ENCODE measurements at places on chromosomes 1 and 21.

DNA sequence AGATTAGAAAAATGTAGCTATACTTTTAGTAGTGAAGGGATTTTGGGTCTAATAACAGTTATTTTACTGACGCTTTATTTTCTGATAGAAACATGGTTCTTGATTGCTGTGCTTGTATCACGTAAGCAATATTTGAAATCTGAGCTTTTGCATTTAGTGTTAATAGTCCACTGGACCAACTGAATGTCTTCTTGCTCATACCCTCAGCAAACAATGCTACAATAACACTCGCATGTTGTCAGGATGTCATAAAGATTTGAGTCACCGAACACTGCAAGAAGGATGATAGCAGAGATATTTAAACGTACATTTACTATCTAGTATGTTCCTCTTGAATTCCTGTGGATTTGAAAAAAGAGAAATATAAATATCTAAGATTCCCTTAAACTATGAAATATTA, 7.5 kb downstream of the DYRK1A start:
- DNase-seq: no peak

DNA sequence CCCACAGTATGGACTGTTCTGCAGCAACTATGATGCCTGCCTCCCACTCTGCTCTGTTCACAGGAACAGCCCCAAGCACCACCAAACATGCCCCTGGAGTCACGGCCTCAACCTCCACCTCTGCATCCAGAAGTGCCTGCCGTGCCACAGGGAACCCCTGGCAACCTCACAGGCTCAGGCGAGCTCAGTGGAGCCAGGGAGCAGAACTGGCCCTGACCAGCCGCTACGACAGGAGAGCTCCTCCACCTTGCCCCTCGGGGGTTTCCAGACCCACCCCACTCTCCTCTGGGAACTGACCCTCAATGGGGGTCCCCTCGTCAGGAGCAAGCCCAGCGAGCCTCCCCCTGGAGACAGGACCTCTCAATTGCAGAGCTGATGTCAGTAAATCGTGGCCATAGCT, 13.0 kb downstream of the MRAP start:
- DNase-seq: no peak

DNA sequence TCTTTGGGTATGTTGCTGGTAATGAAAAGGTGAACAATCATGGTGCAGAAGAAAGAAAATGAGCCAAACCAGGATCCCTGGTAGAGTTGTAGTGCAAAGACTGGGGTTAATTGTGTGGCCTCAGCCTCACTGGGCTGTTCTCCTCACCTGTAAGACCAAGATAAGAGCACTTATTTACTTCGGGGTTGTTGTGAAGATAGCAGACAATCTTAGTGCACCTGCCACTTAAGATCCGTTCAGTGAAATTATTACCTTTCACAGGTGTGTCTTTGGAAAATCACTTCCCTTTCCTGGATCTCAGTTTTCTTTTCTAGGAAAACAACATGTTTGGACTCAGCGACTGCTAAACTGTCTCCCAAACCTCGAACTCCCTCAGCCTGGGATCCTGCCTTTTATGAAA, 1.3 kb upstream of the FGGY start:
- no peak for DNase-seq

DNA sequence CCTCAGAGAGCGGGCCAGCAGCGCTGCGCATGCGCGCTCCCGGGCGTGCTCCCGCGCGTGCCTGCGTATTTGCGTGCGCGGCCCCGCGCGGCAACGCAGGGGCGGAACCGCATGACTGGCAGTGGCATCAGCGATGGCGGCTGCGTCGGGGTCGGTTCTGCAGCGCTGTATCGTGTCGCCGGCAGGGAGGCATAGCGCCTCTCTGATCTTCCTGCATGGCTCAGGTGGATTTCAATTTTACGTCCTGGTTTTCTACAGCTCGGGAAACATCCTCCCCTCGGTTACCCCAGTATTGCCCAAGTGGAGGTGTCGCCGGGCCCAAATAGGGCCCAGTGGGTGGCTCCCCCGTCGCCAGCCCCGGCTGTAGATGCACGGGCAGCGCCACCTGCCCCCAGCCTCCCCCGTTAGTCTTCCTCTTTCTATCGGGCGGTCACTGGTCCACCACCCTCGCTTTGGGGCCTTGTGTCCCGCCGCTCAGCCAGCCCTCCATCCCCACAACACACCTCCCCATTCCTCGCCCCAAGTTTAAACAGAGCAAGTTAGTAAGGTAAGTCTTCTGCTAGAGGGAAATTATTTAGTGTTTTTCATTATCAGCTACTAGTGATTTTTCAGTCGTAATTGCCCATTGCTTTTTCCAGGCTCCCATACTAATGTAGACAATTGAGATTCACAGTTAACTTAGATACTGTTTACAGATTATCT, at the start of gene LYPLAL1:
Gene LYPLAL1, plus strand, starts transcription at position 121 of the 702 bp plus-strand sequence. Its CDS starts 13 bp downstream, at position 134.
- peak; percentile 82 for DNase-seq

- DNase-seq: no peak
Observed at GRCh38 chr21:42219606-42220137, 732 bp downstream of the ABCG1 start.

GRCh38 chr1:100627054-100627716, 89.2 kb downstream of the GPR88 start:
- DNase-seq: no peak

DNA sequence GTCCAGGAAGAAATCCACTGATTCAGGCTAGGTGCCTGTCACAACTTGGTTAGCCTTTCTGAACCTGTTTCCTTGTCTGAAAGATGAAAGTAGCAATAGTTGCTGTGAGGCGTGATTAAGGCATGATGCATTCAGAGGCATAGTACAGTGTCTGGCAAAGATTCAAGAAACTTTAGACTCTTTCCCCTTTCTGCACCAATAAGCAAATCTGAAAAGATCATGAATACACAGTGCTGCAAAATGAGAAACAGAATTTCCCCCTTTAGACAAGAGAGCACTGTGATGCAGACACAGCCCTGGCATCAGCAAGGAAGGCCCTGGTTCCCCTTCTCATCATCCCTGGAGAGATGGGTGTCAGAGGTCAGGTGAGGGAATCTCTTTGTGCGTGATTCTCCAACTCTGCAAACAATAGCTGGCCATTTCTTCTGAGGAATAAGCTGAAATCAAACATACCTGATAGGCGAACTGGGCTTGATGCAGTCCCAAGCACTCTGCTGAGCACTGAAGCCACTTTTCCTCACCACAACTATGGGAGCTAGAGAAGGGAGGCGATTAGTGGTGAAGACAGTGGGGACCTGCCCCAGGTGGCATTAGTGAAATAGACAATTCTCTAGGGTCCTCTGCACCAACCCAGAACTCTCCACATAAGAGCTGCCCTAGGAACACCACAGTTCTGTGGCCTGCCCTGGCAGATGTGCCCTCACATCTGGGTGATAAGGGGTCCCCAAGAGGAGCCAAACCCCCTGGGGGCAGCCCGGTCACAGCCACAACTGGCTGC, 41.7 kb downstream of the ITPKB start:
- DNase-seq: no peak

DNA sequence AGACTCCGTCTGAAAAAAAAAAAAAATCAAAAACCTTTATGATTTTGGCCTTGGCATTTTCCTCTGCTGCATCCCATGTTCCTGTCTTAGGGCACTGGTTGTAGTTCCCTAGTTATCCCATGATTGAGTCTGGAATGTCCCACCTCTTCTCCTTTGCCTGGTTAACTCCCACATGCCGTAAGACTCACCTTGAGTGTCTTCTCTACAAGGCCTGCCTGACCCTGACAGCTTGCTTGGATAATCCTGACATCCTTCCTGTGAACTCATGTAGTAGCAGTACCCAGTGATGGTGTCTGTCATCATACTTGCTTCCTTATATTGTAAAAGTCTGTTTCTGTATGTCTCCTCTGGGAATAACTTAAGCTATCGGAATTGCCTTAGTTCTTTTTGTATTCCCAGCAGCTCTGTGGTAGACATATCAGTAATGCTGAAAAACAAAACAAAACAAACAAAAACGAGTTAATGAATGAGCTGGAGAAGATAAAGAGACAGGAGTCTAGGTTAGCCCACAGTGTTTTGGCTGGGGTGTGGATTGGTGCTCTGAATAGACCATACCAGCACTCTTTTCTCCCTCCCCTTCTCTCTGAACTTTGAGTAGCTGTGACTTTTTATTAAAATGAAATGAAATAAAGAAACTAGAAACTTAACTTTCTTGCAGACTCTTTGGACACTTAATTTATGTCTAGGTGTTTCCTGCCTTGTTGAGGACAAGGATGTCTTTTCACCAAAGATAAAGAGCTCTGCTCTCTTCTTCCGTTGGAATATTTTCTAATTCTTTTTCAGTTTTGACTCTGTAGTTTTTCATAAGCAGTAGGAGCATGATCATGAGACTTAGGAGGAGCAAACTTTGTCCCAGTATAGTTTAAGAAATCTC, 15.1 kb downstream of the NEK7 start:
- no peak for DNase-seq

DNA sequence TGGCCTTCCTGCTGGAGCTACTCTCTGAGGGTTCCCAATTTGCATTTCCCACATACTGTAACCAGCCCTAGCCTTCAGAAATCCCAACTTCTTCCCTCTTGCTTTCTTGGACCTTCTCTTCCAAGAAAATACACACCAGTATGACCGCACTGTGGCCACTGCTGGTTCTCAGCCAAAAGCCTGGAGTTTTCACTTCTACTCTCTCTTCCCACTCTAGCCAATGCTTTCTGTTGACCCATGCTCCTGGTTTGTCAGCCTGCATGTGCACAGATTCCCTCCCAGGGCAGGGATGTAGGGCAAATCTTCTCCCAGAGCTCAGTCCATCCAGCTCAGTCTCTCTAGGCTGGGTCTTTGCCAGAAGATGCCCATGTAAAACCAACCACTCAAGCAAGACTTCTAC, 664 bp downstream of the SLAMF1 start:
- DNase-seq: no peak

GRCh38 chr1:232292818-232293217, 337.1 kb downstream of the SIPA1L2 start:
- DNase-seq: no peak

GRCh38 chr21:41706263-41706639, 60.6 kb downstream of the RIPK4 start:
- DNase-seq: no peak

GRCh38 chr1:225371366-225372010, 56.4 kb downstream of the LBR start:
- no peak for DNase-seq

DNA sequence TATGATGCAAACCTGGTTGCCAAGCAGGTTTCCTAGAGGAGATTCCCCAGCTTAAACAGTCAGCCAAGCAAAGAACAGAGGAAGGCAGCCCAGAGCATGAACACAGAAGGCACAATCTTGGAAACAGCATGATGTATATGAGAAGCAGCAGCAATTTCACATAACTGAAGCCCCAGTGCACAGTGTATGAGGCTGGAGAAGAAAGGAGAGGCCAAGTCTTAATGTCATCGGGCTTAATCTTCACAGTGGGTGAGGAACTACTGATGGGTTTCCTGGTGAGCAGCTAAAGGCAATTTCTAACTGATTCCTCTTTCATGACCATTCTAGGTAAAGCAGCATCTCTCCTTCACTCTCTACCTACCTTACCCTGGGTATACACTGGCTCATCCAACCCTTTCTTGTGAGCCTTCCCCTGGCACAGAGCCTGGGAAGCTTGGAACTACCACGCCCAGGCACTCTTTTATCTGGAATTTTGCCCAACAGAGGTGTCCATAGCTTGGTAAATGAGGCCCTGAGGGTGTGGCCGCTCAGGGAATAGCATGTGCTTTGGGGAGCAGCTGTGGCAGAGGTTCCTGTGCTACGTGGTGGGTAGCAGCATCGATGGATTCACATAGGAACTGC, 22.0 kb downstream of the FYB2 start:
- no peak for DNase-seq

GRCh38 chr1:179921472-179921871, 33.1 kb upstream of the CEP350 start:
- DNase-seq: no peak

GRCh38 chr1:116359060-116359830, 13.8 kb upstream of the ATP1A1 start:
- no peak for DNase-seq

DNA sequence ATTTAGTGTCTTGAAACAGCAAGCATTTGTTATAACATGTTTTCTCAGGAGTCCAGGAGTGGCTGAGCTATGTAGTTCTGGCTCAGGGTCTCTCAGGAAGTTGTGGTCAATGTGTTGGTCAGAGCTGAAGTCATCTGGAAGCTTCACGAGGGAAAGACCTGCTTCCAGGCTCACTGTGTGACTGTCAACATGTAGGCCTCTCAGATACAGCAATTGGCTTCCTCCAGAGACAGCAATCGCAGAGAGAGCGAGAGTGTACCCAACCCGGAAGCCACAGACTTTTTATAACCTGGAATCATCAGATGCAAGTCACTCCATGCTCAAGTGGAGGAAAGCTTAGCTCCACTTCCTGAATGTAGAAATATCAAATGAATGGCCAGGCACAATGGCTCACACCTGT, 40.9 kb downstream of the TNFRSF9 start:
- no peak for DNase-seq

DNA sequence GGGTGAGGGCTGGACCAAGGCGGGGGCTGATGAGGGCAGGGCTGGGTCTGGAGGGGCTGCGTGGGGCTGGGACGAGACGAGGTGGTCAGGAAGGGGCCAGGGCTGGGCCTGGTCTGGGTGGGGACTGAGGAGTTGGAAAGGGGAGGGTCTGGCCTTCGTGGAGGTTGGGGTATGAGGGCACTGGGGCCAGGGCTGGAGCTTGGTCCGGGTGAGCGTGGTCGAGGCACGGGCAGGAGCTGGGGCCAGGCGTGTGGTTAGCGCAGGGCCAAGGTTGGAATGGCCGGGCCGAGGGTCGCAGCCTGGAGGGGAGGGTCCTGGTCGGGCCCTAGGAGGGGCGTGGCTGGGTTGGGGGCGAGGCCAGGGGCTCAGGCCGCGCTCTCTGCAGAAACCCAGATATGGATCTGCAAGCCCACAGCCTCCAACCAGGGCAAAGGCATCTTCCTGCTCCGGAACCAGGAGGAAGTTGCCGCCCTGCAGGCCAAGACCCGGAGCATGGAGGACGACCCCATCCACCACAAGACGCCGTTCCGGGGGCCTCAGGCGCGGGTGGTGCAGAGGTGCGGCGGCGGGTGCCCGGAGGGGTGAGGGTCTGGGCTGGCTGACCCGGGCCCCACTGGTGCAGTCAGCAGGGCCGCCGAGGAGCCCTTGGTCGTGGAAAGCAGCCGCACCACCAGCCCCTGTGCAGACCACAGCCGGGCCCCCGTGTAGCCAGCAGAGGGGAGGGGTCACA, 9.0 kb downstream of the TTLL10 start:
- DNase-seq: no peak
